ENCODE measurements at places on chromosomes 7 and 10.
A peak's percentile ranks its signal among the peaks of the same experiment; 100 is the strongest.

GRCh38 chr10:96577069-96577468 is 9.7 kb downstream of the TM9SF3 start:
- no peak for DNase-seq

DNA sequence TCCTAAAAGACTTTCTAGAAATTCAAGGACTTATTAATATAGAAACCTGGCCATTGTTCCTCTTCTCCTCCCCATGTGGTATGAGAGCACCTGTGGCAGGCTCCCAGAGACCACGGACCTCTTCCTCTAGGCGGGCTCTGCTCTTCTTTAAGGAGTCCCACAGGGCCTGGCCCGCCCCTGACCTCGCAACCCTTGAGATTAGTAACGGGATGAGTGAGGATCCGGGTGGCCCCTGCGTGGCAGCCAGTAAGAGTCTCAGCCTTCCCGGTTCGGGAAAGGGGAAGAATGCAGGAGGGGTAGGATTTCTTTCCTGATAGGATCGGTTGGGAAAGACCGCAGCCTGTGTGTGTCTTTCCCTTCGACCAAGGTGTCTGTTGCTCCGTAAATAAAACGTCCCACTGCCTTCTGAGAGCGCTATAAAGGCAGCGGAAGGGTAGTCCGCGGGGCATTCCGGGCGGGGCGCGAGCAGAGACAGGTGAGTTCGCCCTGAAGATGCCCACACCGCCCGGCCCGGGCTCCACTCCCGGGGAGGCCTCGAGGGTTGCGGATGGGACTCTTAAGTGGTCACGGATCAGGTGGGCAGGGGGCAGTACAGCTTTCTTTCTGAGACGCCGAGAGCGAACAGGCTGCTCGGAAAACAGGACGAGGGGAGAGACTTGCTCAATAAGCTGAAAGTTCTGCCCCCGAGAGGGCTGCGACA is at the start of gene SLC26A4:
Gene SLC26A4 (plus strand): TSS at position 448 of the 700 bp plus-strand sequence. CDS start 814 bp downstream, outside the sequence.
- DNase-seq: no peak

- DNase-seq: no peak
These were observed 63.3 kb downstream of the GSAP start for GRCh38 chr7:77352665-77353406.

- DNase-seq: no peak
These were observed 112.7 kb downstream of the ICA1 start for GRCh38 chr7:8149222-8149621.

- DNase-seq: no peak
These were observed 3.7 kb downstream of the DDIT4 start for GRCh38 chr10:72277340-72277995.

DNA sequence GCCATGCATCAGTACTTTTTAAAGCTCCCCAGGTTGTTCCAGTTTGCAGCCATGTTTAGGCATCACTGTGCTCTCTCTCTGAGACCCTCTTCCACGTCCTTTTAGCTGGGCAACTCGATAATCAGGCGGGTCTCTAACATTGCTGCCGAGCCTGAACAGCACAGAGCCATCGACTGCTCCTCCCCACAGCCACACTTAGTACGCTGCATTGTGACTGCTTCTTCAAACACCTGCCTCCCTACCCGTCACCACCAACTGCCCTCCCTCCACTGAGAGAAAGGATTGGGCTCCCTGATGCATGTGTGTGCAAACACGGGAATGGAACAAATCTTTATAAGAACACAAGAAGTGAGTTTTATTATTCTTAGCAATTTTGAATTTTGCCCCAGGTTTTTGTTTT is 11.4 kb upstream of the TACR2 start:
- peak; percentile 23 for DNase-seq

- DNase-seq: no peak
These were observed 11.8 kb upstream of the OPN4 start for GRCh38 chr10:86642499-86642898.

DNA sequence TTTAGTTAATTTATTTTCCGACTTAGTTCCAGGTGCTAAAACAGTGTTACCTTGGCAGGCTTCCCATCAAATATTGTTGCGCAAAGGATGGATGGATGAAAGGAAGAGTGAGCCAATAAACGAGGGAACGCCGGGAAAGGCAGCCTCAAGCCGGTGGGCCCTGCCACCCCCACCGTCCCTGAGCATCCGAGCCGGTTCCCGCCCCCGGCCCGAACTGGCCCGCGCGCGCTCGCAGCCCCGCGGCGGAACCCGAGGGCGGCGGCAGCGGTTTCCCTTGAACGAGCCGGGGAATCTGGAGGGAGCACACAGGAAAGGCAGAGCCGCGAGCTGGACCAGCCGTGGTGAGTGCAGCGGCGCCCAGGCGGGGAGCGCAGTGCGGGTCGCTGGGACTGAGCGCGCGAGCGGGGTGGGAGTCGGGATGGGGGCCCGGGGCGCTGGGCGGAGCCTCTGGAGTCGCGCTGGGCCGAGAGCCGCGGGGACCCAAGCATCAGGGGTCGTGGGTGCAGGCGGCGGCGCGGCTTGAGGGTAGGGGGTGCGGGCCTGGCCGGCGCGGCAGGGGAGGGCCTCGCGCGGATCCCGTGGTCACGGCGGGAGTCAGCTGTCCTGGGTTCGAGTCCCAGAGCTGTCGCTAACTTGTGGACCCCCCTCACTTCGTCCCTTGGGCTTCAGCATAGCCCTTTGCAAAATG is at the start of gene AGK:
Gene AGK (plus strand): TSS at position 317 of the 688 bp plus-strand sequence. CDS start 4,057 bp downstream, outside the sequence.
- DNase-seq: peak; percentile 69

GRCh38 chr10:104005172-104005863 is 38.4 kb downstream of the SLK start:
- no peak for DNase-seq

GRCh38 chr10:97736902-97737769 is at the start of gene ZFYVE27:
ZFYVE27 (plus strand) TSS chr10:97737128; CDS start chr10:97738478, 1,350 bp downstream.
- peak; percentile 84 for DNase-seq

DNA sequence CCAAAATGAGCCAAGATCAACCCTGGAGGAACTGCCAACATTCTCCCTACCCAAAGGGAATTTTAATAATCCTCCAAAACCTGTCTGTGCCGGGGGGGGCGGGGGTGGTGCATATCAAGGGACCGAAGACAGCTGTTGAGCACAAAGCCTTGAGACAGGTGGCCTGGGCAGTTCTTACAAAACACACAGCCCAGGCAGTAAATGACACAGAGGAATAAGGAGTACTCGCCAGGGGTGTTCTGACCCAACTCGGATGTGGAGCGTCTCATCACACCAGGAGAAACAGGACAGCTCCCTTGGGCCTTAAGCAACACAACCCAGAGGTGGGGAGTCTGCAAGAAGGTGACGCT is 35.6 kb downstream of the PLAC9 start:
- DNase-seq: no peak

DNA sequence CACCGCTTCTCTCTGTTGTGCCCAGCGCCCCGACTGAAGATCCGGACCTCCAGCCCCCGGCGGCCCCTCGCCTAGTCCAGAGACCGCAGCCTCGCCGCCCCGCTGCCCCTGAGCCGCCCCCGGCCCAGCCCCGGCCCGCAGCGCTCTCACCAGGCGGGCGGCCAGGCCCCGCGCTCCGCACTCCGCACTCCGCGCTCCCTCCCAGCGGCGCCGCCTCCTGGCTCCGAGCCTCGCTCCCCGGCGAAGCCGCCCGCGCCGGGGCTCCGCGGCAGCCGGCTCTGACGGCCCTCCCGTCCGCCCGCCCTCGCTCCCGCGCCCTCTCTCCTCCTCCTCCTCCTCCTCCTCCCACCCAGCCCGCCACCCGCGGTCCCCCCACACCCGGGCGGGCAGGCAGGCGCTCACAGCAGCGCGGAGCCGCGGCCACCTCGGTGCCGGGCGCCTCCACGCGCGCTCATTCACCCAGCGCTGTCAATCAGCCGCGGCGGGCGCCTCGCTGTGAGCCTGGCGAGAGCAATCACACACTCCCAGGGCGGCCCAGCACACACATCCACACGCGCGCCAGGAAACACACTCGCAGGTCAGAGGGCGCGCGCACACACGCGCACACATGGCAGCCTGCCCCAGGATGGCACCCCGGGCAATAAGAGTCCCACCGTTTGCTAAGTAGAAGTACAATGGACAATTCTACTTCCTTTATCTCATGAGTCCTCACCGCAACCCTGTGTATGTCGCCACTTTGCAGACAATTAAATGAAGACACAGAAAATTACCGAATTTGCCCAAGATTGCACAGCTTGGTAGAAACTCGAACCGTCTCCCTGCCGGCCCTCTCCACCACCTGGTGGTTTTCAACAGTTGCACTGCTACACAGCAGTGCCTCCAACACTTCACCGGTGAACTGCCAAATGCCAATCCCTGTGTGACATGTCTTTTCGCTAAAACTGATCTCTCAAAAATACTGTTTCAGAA is at the start of gene PRRT4:
Gene PRRT4 (minus strand): TSS at position 280 of the 969 bp plus-strand sequence.
- peak; percentile 40 for DNase-seq

- DNase-seq: peak; percentile 24
These were observed 102.7 kb downstream of the ZNF248 start for GRCh38 chr10:37754538-37755323.

- no peak for DNase-seq
These were observed 438.1 kb downstream of the SUGCT start for GRCh38 chr7:40572810-40573465.

- no peak for DNase-seq
These were observed 66.8 kb downstream of the ADAM12 start for GRCh38 chr10:126321440-126321839.

Data from NCI-H1694 (cell line).